ENCODE measurements at places on chromosomes 12 and 14.

- peaks cover 26% of the 10 kb centered on the region for H3K27me3 ChIP-seq
- no peak overlapping the region for H3K4me3 ChIP-seq
- H3K36me3 ChIP-seq: peaks cover 6% of the 10 kb centered on the region
- H3K4me1 ChIP-seq: peaks cover 39% of the 10 kb centered on the region
- H3K27ac ChIP-seq: peak overlapping the region; percentile 88
These were observed 16.4 kb upstream of the RNASE4 start for GRCh38 chr14:20667957-20668356.

DNA sequence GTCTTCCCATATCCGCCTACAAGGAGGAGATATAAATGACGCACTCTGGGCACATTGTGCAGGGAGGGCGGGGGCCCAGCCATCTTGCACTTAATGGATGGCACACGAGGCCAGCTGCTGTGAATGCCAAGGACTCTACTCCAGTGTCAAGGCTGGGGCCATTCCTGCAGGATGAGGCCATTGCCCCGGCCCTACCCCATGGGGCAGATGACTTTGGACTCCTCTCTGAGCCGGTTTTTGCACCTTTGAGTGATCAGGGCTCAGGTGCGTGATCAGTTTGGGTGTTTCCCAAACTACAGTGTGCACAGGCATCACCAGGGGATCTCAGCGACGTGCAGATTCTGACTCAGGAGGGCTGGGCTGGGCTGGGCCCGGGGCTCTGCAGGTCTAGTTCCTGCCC is 16.1 kb downstream of the MMAB start:
- no peak overlapping the region for H3K4me3 ChIP-seq
- H3K27me3 ChIP-seq: peaks cover 11% of the 10 kb centered on the region
- peaks cover 14% of the 10 kb centered on the region for H3K36me3 ChIP-seq
- no peaks in the 10 kb centered on the region for H3K4me1 ChIP-seq
- DNase-seq: no peak

- DNase-seq: no peak
- no peak overlapping the region for H3K27ac ChIP-seq
- H3K4me3 ChIP-seq: no peak overlapping the region
These were observed 58.1 kb downstream of the PLEKHG3 start for GRCh38 chr14:64762044-64763034.

DNA sequence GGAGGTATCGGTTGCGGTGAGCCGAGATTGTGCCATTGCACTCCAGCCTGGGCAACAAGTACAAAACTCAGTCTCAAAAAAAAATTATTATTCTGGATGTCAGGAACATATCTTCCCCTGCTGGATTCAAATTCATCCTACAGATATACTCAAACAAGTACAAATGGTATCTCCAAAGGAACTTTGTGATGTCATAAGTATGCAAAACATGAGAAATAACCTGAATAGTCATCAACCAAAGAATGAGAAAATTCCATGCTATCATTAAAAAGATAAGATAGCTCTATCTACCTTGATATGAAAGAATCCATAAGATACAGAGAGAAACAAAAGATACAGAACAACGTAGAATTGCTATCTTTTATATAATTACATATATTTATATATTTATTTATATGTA is 67.7 kb downstream of the EEA1 start:
- no peak for DNase-seq
- H3K27ac ChIP-seq: no peak overlapping the region
- H3K4me3 ChIP-seq: no peak overlapping the region
- no peaks in the 10 kb centered on the region for H3K27me3 ChIP-seq

GRCh38 chr12:20039562-20039961 is 328.8 kb upstream of the PDE3A start:
- no peak for DNase-seq
- no peak overlapping the region for H3K4me3 ChIP-seq
- H3K4me1 ChIP-seq: no peaks in the 10 kb centered on the region
- H3K27me3 ChIP-seq: no peaks in the 10 kb centered on the region
- no peak overlapping the region for H3K27ac ChIP-seq

DNA sequence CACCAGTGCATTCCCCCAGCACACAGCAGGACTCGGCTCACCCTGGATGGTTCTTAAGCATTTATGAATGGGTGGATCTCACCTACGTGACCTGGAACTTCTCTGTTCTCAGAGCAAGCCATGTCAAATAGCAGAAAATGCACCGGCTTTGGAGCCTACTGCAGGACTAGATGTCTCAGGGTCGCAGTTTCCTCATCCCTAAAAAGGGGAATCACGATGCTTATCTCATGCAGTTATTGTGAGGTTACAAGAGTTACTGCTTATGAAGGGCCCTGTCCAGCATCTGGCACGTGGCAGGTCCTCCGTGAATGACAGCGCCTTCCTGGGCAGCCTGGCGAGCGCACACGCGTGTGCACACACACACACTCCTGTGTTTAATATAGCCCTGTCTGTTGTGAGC is 128.5 kb downstream of the ETV6 start:
- peaks cover 38% of the 10 kb centered on the region for H3K36me3 ChIP-seq
- H3K4me1 ChIP-seq: peaks cover 62% of the 10 kb centered on the region
- peak overlapping the region; percentile 35 for H3K4me3 ChIP-seq
- peak overlapping the region; percentile 43 for H3K27ac ChIP-seq
- DNase-seq: no peak

GRCh38 chr12:104218935-104219334 is 3.4 kb downstream of the TXNRD1 start:
- peaks cover 15% of the 10 kb centered on the region for H3K27me3 ChIP-seq
- H3K27ac ChIP-seq: peak overlapping the region; percentile 33
- H3K36me3 ChIP-seq: no peaks in the 10 kb centered on the region
- H3K4me1 ChIP-seq: peaks cover 48% of the 10 kb centered on the region
- no peak for DNase-seq

DNA sequence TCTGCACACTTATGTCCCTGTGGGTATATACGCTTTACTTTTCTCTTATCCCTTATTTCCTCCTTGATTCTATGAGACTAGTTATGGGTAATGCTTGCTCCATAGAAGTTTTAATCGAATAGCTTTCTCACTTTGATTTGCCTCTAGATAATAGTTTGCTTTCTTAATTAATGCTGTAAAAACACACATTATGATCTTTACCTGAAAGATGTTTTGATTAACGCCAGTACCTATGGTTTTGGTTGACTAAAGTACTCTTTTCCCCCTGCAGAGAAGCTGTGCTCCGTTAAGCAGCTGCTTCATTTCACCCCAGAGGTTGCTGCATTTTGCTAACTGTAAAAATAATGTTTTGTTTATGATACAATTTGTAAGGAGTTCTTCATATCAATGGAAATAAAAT is 362.3 kb downstream of the FLRT2 start:
- no peaks in the 10 kb centered on the region for H3K4me1 ChIP-seq
- no peaks in the 10 kb centered on the region for H3K36me3 ChIP-seq
- H3K27me3 ChIP-seq: no peaks in the 10 kb centered on the region
- no peak for DNase-seq
- no peak overlapping the region for H3K4me3 ChIP-seq
- H3K27ac ChIP-seq: no peak overlapping the region

GRCh38 chr14:76727384-76727783 is 33.9 kb upstream of the VASH1 start:
- H3K4me3 ChIP-seq: no peak overlapping the region
- H3K27me3 ChIP-seq: peaks cover 28% of the 10 kb centered on the region
- H3K36me3 ChIP-seq: no peaks in the 10 kb centered on the region
- no peak for DNase-seq
- H3K27ac ChIP-seq: no peak overlapping the region

DNA sequence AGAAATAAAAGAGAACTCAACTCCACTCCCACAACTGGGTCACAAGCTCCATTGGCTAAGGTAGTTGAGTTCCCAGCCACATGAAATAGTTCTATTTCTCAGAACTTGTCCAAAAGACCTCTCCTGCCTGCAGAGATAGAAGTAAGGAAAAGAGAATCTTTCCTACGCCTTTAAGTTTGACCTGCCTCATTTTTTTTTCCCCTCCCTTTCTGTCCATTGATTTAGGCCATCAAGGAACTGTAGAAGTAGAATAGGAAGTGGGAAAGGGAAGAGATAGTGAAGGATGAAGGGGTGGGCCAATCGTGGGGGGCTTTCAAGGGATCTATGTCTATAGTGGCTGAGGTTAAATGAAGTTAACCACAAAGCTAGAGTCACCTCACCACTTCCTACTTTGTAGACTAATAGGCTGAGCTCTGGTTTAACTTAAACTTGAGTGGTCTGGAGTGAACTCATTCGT is 13.9 kb upstream of the NUDT4 start:
- H3K27me3 ChIP-seq: peaks cover 2% of the 10 kb centered on the region
- no peak overlapping the region for H3K4me3 ChIP-seq
- DNase-seq: no peak
- no peaks in the 10 kb centered on the region for H3K36me3 ChIP-seq

GRCh38 chr12:103558879-103559278 is 28.2 kb upstream of the STAB2 start:
- no peak for DNase-seq
- no peaks in the 10 kb centered on the region for H3K36me3 ChIP-seq
- peaks cover 5% of the 10 kb centered on the region for H3K27me3 ChIP-seq
- H3K27ac ChIP-seq: no peak overlapping the region
- H3K4me3 ChIP-seq: no peak overlapping the region
- H3K4me1 ChIP-seq: no peaks in the 10 kb centered on the region

GRCh38 chr12:111893287-111893686 is 51.3 kb downstream of the MAPKAPK5 start:
- peaks cover 47% of the 10 kb centered on the region for H3K36me3 ChIP-seq
- no peak for DNase-seq
- H3K27ac ChIP-seq: no peak overlapping the region
- H3K4me3 ChIP-seq: no peak overlapping the region
- H3K27me3 ChIP-seq: no peaks in the 10 kb centered on the region

GRCh38 chr12:27523305-27523641 is 733 bp upstream of the PPFIBP1 start:
- DNase-seq: no peak
- H3K36me3 ChIP-seq: no peaks in the 10 kb centered on the region
- H3K4me3 ChIP-seq: peak overlapping the region; percentile 94

DNA sequence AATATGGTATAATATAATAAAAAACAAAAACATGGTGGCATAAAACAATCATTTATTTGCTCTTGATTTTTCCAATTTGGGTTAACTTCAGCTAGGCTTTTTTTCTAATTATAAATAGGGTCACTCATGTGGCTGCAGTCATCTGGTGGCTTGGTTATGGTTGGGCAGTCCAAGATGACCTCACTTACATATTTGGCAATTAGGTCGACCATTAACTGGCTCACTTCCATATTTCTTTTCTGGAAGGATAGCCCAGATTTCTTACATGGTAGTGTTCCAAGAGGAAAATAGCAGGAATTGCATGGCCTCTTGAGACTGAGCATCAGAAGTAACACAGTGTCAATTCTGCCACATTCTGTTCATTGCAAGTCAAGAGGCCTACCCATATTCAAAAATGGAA is 153.4 kb downstream of the FUT8 start:
- H3K27ac ChIP-seq: no peak overlapping the region
- H3K27me3 ChIP-seq: no peaks in the 10 kb centered on the region
- DNase-seq: no peak
- peaks cover 9% of the 10 kb centered on the region for H3K4me1 ChIP-seq
- no peak overlapping the region for H3K4me3 ChIP-seq

DNA sequence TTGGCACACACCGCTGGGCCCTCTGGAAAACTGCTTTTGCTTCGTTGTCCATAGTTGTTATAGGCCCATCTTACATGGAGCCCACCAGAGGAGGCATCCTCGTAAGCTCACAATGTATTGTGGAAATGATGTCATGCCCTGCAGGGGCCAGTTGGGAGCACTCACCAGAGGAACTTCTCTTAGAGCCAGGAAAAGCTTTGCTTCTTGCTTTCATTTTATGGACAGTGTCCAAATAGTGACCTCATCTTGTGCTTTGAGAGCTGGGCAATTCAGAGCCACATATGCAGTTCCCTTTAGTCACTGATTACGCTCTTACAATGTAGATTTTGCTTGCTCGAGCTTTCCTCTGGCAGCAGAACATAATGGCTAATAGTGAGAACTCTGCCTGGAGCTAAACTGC is 275.6 kb downstream of the AACS start:
- no peaks in the 10 kb centered on the region for H3K36me3 ChIP-seq
- no peak overlapping the region for H3K27ac ChIP-seq
- no peak for DNase-seq

DNA sequence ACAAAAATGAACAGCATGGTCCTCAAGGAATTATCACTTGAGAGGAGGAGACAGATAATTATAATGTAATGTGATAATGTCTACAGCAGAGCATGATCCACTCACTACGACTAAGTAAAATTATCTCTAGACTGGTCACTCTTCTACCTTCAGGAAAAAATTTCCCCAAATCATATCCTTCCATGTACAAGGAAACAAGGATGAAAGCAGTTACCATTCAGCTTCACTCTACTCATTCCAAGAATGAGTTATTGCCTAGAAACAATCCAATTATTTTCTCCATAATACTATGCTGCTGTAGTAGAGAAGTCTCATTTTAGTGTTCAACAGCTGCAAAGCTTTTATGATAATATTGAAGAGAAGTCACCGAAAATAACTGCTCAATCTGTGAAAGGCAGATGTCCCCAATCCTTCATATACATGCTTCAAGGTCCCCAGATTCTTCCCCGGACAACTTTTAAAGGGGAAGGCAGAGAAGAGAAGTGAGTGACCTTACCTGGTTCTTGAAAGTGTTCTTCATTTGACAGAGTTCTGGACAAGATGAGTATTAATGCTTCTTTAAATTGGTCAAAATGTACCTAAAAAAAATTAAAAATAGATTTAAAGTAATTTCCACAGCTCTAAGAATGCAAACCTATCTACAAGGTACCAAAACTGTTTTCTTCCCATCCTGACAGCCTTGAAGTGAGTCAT is 24.6 kb downstream of the NIN start:
- peaks cover 7% of the 10 kb centered on the region for H3K4me1 ChIP-seq
- H3K27ac ChIP-seq: no peak overlapping the region
- peaks cover 37% of the 10 kb centered on the region for H3K36me3 ChIP-seq
- H3K4me3 ChIP-seq: no peak overlapping the region
- no peaks in the 10 kb centered on the region for H3K27me3 ChIP-seq

- H3K36me3 ChIP-seq: no peaks in the 10 kb centered on the region
- H3K27me3 ChIP-seq: peaks cover 9% of the 10 kb centered on the region
- H3K4me3 ChIP-seq: no peak overlapping the region
- H3K4me1 ChIP-seq: no peaks in the 10 kb centered on the region
These were observed 201.0 kb downstream of the TMX1 start for GRCh38 chr14:51441001-51441400.

DNA sequence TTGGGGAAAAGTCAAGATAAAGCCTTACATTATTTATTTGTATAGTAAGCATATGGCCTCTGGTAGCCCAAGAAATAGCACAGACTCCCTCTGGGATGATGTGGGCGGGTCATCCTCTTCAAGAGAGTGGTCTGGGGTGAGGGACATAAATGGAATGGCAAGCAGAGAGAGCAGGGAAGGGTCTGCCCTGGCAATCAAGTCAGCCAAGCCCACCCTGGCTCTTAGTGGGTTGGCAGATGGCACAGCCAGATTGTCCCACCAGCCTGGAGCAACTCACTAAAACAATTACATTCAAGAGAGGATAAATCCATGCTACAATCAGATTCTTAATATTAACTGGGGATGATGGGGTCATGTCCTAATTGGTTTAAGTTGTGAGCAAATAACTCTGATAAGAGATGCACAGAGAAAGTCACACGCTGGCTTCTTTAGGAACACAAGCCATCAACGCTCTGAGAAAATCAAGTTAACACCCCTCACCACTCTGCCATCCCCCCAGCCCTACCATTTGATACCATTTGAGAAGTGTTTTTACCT is 2.8 kb upstream of the PELI2 start:
- no peak overlapping the region for H3K27ac ChIP-seq
- H3K36me3 ChIP-seq: peaks cover 4% of the 10 kb centered on the region
- no peak overlapping the region for H3K4me3 ChIP-seq
- no peak for DNase-seq
- peaks cover 37% of the 10 kb centered on the region for H3K27me3 ChIP-seq
